ENCODE measurements at places on chromosomes 4 and X.

GRCh38 chrX:149471397-149471796, 33.7 kb downstream of the IDS start:
- no peak for DNase-seq

DNA sequence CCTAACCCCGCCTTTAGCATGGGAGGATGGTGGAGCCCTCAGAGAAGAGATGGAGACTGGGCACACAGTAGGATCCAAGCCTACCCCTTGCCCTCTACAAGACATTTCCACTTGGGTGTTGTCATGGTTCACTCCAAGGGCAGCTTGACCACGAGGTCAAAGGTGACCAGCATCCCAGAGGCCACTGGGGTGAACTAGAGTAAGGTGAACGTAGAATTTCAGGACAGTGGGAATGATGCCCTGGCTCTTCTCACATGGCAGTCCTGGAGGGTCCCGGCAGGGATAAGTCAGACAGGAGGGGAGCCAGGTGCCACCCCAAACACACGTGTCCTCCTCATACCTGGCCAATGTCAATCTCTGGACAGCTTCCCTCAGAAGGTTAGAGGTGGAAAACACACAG, 274.2 kb upstream of the AGTR2 start:
- no peak for DNase-seq

DNA sequence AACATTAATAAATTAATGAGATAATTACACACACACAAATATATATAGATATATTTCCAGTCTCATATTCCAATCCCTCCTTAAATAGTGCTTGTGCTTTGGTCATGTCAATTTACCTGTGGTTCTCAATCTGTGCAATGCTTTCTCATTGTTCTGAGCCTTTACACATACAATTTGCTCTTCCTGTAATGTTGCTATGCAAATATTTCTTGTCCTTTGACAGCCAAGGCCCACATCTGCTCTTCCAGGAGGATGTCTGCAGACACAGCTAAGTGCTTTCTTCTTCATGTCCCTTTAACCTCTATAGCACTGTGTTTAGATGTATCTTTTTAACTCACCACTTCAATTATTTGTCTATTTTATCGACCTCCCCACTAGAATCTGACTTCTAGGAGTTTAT, 67.3 kb upstream of the RAPGEF2 start:
- no peak for DNase-seq

- DNase-seq = no peak
These were observed 284.2 kb downstream of the USP46 start for GRCh38 chr4:52374877-52375276.

- DNase-seq = no peak
These were observed at the start of gene ASB5 for GRCh38 chr4:176268963-176269362. TSS of gene ASB5 (minus strand) at chr4:176269222. CDS start at chr4:176269108, 114 bp downstream.

GRCh38 chr4:12689457-12689856, 794.7 kb downstream of the RAB28 start:
- DNase-seq = no peak

GRCh38 chr4:181541396-181541795, 701.8 kb upstream of the TENM3 start:
- no peak for DNase-seq

- DNase-seq = no peak
These were observed 247.1 kb upstream of the ETNPPL start for GRCh38 chr4:109009909-109010308.

DNA sequence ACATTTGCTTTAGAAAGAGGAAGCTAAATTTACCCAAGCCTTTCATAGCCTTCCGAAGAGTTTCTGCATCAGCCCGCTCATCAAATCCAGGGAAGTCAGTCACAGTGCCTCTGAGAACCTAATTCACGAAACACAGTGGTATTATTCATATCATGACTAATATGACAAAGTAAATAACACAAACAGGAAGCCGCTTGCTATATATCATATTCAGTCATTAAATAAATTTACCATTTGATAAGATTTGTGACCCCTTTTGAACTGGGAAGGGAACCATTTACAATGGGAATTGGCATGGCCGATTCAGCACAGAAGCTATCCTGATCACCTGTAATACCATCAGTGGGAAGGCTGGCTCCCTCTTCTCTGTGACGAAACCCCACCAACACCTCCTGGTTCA, 10.5 kb downstream of the ANXA5 start:
- DNase-seq = no peak

DNA sequence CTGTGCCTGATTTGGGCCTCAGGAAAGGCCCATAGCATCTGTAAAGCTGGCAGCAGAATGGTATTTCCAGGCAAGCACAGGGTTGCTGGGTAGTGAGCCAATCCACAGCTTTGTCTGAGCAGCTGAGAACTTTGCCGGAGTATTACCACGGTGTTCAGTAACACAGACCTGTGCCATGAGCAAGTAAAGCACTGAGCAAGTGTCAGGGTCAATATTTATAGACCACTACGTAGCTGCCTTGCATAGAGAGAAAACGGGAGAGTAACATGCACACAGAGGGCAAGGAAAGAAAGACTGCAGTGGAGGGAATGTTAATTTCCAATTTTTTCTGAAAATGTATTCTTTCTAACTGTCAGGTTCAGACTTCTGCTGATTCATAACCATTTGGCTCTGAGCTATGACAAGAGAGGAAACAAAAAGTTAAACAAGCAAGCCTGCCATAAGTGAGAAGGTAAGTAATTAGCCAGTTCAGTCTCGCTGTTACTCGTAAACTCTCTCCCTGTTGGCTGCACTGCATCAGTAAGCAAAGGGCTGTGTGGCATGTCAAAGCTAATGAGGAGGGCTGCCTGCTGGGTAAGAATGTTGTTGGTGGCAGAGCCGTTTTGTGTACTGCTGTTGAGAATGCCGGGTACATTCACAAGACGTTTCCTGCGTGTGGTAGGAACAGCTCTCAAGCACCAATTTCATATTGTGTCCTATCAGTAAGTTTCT, 238.1 kb downstream of the BMPR1B start:
- no peak for DNase-seq

DNA sequence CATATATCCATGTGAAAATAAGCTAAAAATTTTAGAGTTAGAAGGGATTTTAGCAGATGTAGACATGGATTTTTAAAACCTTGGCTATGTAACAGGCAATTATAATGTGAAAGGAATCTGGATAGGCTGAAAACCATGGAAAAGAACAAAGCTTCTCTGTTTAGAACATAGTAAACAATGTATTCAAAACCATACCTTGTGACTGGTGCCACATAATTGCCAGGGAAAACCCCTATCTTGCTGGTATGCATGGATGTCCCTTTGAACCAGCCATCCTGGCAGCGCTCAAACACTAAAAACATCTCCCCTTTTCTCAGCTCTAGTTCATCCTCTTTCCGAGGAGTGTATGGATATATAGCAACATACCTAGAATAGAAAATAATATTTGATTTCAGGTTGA, 110.6 kb upstream of the CBR4 start:
- DNase-seq = no peak

DNA sequence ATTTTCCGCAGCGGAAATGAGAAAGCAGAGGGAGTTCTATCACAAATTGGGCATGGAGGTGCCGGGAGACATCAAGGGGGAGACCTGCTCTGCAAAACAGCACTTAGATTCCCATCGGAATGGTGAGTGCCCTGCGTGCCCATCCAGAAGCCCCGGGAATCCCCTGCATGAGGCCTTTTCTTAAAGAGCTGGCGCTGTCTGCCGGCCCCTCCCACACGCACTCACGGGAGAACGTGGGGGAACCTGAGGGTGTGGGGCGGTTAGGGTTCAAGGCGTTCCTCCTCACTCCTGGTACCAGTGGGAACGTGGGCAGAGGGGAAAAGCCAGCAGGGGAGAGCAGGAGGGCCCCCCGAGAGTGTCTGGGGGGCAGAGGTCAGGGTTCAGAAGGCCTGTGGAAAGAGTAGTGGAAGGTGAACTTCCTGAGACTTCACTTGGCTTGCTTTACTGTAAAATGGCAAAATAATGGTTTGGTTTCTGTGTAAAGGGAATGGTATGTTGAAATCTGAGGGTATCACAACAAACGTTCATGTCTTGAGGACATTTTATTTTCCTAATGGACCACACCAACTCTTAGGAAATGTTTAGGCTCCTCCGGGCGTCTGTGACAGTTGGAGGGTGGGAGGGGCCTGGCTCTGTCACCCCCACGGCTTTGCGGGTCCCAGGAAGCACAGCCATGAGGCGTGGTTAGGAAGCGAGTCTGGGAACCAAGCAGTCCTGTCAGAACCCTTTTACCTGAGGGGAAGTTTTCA, 38.0 kb downstream of the PCGF3 start:
- no peak for DNase-seq

- no peak for DNase-seq
These were observed 313.8 kb downstream of the CAMK2D start for GRCh38 chr4:113447769-113448168.

DNA sequence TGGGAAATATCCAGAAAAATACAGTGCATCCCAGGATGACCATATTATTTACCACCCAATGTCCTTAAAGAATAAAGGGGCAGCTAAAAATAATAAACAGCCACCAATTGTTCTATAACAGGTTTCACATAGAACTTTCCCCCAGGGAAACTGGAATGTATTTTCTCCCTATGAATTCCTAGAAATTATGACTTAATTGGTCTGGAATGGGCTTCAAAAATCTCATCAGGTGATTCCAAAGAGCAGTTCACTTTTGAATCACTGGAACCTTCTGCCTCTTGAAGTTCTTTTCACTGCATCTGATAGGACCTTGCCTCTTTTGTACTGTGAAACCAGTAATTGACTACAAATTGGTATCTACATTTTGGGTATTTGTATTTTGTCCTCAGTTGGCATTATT, 119.3 kb downstream of the ZNF330 start:
- no peak for DNase-seq

GRCh38 chrX:133947022-133947421, 38.4 kb downstream of the GPC3 start:
- no peak for DNase-seq

DNA sequence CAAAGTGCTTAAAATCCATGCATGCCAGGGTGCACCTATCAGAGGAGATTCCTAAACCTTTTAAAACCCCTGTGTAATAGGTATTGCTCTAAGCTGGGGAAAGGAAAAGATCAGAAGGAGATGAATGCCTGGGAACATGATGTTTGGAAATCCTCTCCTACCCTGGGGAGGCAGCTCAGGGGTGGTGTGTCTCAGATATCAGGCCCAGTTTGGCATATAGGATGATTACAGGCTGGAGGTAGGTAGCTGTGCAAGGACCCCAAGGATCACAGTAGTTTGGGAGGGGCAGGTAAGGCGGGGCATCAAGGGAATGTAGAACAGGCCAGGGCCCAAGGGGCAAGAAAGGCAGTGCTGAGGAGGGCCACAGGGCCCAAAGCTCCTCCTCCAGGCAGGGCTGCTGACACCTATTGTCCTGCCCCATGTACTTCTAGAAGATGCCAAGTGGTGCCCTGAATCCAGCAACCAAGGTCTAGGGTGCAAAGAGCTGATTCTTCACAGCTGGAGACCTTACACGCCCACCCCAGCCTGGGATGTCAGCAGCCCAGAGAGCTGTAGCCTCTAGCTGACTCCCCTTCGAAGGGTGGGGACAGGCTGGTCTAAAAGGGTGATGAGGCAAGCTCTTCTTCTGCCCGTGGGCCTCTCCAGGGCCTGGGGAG, 17.6 kb downstream of the SASH3 start:
- no peak for DNase-seq
